Progenitor cell of endocrine pancreas (in vitro differentiated cells): ENCODE measurements at places on chromosomes 1 and 21. TPM values are rescaled to one million over a fixed set of nuclear protein-coding genes. Genes with fewer than 3 reads are reported as not detected.

GRCh38 chr21:43825936-43826622, 36.7 kb downstream of the RRP1 start:
- no peak for DNase-seq

- peak; percentile 27 for DNase-seq
Observed at GRCh38 chr1:228081578-228082213, 812 bp upstream of the ARF1 start.

GRCh38 chr1:42646056-42646455, 12.2 kb upstream of the PPIH start:
- DNase-seq, result no peak

DNA sequence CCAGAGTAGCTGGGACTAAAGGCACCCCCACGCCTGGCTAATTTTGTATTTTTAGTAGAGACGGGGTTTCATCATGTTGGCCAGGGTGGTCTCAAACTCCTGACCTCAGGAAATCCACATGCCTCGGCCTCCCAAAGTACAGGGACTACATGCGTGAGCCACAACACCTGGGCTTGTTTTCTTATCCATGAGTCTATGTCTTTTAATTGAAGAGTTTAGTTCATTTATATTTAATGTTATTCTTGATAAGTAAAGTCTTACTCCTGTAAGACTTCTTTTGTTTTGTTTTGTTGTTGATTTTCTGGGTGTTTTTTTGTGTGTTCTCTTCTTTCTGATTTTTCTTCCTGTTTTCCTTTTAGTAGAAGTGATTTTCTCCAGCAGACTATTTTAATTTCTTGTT, 621.0 kb downstream of the LTN1 start:
- DNase-seq, result no peak

DNA sequence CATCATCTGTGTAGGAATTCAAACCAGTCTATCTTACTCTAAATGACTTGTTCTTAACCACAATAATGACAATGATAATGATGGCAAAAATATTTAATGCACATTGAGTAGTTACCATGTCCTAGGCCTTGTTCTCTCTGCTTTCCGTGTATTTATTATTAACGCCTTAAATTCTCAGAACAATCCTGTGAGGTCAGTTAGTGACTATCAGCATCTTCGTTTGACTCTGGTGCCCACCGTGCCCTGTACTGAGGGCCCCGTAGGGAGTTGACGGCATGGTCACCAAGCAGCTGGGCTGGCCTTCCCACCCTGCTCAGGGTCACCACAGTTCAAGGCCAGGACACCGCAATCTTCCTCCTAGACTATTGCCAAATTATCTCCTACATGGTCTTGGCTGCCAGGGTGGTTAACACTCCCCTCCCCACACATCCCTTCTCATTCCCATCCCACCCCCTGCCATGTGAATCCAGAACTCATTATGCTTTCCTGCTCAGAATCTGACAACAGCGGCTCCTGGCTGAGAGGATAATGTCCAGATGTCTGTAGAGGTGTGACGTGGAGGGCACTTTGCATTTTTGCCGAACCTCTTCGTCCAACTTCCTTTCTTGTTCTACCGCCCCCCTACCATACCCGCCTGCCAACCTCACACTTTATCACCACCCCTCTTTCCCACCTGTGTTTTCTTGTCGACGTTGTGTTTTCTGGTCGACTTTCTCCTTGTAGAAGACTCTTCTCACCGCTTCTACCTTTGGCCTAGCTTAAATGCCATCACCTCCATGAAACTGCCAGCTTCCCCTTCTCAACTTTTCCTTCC, 33.4 kb downstream of the IGFN1 start:
- DNase-seq, result no peak

DNA sequence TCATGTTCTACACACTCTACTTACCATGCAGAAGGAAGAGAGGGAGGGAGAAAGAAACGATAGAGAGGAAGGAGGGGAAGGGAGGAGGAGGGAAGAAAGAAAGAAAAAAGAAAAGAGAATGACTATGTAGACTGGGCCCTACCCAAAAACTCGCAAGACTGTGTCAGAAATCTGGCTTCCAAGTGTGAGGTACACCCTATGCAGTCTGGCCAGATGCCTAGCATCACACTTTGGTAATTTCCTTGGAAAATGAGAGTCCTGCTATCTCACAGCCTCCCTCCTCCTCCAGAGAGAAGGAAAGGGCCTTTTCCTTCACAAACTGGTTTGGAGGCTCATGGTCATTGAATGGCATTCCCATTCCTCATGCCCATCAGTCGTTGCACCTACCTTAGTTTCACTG, 86.4 kb upstream of the LRRC8D start:
- no peak for DNase-seq

- no peak for DNase-seq
Observed at GRCh38 chr1:231419147-231419546, 2.9 kb downstream of the EGLN1 start.

GRCh38 chr1:159996653-159997052, 35.1 kb downstream of the PIGM start:
- no peak for DNase-seq

- DNase-seq, result no peak
Observed at GRCh38 chr1:163205513-163205912, 2.8 kb upstream of the RGS5 start.

GRCh38 chr1:230291731-230292620, 134.2 kb downstream of the PGBD5 start:
- DNase-seq, result no peak

GRCh38 chr1:167957710-167958109, 20.8 kb upstream of the MPC2 start:
- DNase-seq, result no peak

DNA sequence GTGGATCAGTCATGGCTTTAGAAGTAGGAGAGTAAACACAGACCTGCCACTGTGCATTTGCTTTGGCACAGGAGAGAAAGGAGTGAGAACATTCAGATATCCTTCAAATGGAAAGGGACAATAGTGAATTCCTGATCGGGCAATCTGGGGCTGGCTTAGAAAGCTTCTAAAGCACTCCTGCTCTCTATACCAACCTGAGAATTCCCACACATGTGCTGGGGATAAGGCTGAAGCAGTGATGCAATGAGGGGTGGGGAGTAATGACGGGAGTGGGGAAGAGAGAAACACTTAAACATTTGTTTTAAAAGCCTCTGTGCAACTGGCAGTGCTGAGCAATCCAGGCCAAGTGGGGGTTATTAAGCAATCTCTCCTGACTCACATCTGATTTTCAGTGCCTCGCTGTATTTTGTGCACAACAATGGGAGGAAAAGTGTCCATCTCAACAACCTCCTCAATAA, 108.8 kb downstream of the KIAA0319L start:
- no peak for DNase-seq

- no peak for DNase-seq
Observed at GRCh38 chr1:63732666-63733065, 41.2 kb upstream of the ROR1 start.

GRCh38 chr1:179807291-179807690, 64.2 kb downstream of the FAM163A start:
- DNase-seq, result no peak

DNA sequence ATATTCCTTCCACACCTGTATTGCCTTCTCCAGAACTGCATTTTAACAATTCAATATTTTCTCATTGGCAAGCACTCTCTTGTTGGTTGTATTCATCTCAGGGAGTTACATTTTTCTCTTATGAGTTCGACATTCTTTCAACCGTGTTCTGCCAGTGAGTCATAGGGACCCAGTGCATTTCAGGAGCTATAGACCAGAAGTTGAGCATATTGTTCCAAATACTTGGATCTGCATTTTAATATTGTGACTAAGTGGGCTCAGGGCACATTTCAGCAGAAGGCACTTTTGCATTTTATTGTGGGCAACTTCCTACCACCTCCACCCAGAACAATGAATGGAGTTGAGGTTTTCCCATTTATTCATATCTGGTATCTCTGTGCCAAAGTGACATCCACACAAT, 132.8 kb downstream of the TNFSF18 start:
- no peak for DNase-seq

- no peak for DNase-seq
Observed at GRCh38 chr1:62728963-62729362, 40.8 kb upstream of the DOCK7 start.

GRCh38 chr1:164706606-164706987, 147.6 kb downstream of the PBX1 start:
- DNase-seq, result no peak

Gene TSPAN2
- 22.5 and 27.2 TPM in 2 replicates for total RNA-seq

Gene OR10Z1
- not detected in 2 replicates for total RNA-seq

Gene LCE1F
- not detected in 2 replicates for total RNA-seq

Gene CHD5
- 0.58 and 0.77 TPM in 2 replicates for total RNA-seq
